Fibroblast of pulmonary artery (primary cell): ENCODE measurements at places on chromosomes 7 and 10.

GRCh38 chr10:30359373-30360206 lies 10.5 kb upstream of the MTPAP start:
- peak; percentile 60 for DNase-seq

DNA sequence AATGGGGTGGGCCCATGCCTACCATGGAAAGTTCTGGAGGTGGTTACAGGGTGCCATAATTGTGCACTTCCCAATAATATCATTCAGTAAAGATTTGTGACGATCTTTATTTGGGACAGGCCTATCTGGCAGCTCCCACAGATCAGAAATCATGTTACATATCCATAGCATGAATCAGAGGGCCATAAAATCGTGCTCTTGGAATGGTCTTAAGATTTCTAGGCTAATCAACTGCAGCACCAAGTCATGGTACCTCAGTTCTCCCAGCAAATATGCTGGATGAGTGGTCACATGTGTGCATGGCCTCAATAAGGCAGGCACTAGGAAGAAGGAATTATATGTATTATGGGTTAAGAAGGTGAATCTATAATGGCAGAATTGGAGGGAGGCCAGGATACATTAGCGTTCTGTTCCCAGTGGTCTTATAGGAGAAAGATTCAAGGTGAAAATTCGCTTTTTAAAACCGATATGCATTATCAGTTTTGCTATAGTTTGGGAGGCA lies 134.7 kb downstream of the NRP1 start:
- no peak for DNase-seq

GRCh38 chr10:43892062-43892770 lies 243.5 kb upstream of the ZNF32 start:
- DNase-seq: peak; percentile 41

- DNase-seq: no peak
These were observed 270.6 kb downstream of the TRIL start for GRCh38 chr7:28687537-28687936.

DNA sequence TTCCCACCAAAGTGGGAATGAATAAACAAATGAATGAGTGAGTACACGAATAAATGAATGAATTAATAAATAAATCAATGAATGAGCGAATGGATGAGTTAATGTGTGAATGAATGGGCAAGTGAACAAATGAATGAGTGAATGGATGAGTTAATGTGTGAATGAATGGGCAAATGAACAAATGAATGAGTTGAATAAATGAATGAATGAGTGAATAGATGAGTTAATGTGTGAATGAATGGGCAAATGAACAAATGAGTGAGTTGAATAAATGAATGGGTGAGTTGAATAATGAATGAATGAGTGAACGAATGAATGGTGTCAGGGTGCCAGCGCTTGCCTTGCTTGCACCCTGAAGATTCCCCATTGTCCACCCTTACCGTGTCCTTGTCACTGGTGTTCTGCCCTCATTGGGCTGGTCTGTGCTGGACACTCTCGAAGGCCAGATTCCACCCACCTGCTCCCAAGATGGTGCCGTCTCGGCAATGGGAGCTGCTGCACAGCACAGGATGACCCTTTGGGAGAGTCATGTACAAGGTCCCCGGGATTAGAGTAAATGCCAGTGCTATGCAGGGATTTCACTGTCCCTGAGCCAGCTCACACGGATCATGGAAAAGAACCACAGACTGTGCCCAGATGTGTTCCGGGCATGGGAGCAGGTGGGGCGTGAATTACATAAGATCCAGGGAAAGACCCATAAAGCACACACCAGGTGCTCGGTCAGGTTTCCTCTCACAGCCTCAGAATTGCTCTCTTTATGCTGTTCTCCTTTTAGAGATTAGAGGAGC lies 83.2 kb downstream of the CAMK1D start:
- no peak for DNase-seq

DNA sequence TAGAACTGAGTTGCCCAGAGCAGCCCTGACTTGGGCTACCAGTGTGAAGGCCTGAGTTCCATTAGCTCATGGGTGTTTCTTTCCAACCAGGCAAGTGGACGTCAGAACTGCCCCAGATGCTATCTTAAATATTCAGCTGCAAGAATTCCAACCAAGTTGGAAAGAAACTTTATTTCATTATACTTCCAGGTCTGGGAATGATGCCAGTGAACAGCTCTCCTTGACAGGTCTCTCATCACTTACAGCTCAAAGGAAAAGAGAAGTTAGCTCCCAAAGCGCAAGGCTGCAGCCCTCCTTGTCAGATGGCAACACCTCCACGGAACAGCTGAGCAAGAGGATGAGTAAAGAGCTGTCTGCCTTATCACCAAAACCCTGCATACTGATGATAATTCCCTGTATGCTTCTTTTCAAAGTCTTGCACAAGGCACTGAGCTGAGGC lies 255.5 kb upstream of the AOAH start:
- DNase-seq: peak; percentile 40

DNA sequence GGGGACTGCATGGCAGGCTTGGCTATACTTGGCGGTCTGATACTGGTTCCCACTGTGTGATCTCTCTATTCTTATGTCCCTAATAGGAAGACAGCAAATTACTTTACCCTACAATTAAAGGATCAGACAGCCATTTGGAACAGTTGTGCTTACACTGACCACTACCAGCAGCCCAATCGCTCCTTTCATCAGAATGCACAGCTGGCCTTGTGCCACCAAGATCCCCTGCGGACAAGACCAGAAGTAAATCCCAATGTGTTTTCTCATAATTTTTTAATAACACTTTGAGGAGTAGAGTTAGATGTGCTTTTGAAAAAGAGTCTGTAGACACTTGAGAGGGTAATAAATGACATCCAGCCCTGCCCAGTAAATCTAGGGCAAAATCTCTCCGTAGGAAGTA lies 297.2 kb upstream of the ZNF32 start:
- no peak for DNase-seq

DNA sequence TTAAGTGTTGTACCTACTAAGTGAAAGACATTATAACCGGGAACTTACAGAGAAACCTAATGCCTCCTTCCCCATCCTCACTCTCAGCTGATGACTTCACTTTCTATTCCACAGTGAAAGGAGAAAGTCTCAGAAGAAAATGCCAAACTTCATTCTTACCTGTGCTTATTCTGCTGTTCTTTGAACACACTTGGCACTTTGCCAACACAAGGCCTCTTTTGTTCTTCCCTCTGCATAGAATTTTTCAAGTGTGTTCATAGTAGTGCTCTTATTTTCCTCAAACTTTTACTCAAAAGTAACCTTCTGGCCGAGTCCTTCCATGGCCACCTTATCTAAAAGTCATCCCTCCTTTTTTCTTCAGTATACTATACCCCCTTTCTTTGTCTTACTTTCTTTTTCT lies 59.4 kb upstream of the ETV1 start:
- DNase-seq: no peak

GRCh38 chr10:95214369-95214768 lies 20.3 kb downstream of the ACSM6 start:
- DNase-seq: no peak

DNA sequence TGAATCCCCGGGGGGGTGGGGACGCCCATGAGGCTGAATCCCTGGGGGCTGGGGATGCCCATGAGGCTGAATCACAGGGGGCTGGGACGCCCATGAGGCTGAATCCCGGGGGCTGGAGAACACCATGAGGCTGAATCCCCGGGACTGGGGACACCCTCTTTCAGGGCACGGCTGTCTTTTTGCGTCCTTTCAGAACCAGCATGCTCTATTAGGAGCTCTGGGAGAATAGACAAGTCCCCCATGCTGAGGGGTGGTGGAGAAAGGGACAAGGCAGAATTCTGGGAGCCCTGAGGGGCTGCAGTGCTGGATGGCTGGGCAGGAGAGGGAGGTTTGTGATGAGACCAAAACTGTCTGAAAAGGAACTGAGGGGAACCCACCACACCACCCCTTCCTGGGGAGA lies 257.3 kb upstream of the TCERG1L start:
- no peak for DNase-seq

GRCh38 chr7:36654436-36654835 lies 69.9 kb downstream of the AOAH start:
- no peak for DNase-seq

DNA sequence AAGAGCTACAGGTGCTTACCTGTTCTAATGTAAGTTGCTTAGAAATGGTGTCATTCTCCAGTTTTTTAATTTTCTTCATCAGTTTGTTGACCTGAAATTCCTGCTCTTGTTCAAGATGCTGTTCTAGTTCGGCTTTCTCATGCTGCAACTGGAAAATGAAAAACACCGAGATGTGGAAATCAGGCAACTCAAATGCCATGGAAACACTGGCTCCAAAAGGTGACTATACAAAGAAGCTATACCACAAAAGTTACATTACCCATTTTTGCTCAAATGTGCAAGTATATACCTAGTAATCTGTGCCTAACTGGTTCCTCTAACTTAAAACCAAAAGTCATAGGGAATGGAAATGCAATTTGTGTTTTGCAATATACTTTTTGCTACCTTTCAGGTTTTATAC lies 73.8 kb downstream of the CCDC6 start:
- DNase-seq: no peak

DNA sequence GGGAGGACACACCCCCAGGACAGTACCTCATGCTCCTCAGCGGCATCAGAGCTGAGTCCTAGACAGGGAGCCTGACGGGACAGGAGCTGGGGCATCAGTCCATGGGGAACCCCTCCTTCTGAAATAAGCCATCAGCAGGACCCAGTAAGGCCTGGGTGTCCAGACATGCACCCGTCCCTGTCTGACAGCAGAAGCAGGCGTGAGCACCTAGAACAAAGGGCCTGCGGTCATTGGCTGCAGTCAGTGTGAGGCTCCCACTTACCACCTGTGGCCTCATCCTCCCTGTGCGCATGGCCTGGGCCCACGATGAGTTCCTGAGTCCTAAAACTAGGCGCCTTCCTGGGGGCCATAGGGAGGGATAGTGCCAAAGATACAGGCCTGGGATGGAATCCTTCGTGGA lies 484.7 kb downstream of the PTPRN2 start:
- DNase-seq: no peak

DNA sequence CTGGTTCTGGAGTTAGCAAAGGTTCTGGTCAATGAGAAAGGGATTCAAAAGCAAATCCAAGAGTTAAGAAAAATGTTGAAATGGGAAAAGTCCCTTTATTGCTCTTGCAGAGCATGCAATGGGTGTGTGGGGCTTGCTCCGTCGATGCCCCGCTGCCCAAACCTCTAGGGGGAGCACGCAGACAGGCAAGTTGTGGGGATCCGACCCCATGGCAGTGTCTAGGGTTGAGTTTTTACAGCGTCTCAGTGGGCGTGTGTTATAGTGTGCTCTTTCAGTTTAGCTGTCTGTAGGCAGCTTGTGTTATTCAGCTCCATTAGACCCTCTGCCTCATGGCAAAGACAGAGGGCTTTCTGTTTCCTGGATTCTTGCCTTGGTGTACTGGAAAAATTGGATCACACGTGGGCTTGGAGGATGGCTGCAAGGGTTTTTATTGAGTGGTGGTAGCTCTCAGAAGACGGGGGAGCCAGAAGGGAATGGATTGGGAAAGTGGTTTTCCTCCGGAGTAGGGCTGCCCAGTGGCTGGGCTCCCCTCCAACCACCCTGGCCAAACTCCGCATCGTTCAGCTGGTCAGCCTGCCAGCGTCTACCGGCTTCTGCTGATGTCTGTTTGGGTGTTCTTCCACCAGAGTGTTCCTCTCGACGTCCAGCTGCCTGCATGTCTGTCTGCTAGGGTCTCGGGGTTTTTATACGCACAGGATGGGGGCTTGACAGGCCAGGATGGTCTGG lies 102.3 kb upstream of the PLXDC2 start:
- no peak for DNase-seq

DNA sequence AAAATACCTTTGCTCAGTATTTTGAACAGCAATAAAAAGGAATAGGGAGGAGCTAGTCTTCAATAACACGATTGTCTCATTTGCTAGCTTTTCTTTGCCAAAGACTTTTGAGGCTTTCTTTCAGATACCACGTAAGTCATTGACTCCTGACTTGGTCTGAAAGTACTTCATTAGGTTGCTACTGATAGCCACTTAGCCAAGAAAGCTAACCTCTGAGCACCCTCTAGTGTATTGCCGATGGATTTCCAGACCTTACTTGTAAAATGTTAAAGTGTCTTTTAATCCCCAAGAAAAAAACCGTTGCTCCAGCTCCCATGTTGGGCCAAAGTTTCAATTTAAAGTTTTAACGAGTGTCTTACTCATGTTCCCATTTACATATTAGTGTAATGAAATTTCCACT lies 63.4 kb upstream of the STRIP2 start:
- DNase-seq: no peak

DNA sequence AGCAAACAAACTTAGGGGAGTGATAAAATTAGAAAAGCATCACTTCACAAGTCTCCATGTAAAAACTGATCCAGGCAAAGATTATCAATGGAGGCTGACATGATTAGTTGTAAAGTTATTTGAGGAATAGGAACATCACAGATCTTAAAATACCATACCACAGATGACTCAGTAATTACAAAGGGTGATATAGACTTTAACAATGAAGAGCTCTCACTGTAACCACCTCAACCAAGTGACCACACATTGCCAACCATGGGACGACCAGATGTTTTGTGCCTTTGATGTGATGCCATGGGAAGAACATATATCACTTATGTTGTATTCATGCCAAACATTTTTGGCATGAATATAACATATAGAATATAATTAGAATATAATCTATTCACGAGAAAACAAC lies 11.7 kb downstream of the AASS start:
- DNase-seq: peak; percentile 37

DNA sequence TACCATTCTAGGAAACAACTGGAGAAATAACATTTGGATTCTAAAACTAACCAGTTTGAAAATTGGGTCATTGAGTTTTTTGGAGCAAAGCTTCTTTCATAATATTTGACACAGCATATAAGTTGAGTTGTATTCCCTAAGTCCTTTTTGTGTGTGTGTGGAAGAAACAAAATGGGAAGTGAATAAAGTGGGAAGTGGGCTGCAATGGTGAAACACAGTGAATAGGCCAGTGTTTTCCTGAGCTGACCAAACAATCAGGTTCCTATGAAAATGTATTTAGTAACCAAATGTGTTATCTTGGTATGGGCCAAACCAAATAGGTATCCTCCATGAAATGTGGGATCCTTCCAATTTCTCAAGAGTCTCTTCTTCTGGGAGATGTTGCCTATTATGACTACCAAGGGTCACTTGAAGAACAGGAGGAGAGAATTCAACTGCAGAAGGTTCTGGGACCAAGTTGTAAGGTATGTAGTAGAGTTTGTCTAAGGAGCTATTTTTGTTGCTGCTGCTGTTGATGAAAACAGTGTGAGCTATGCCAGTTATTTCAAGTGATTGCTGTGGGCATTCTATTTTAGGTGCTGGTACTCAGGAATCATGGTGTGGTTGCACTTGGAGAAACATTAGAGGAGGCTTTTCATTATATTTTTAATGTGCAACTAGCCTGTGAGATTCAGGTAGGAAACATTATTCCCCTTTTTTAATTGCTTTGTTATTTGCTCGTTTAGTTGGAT lies 88.3 kb upstream of the MXI1 start:
- no peak for DNase-seq
